ENCODE measurements at places on chromosomes 13 and 19.

DNA sequence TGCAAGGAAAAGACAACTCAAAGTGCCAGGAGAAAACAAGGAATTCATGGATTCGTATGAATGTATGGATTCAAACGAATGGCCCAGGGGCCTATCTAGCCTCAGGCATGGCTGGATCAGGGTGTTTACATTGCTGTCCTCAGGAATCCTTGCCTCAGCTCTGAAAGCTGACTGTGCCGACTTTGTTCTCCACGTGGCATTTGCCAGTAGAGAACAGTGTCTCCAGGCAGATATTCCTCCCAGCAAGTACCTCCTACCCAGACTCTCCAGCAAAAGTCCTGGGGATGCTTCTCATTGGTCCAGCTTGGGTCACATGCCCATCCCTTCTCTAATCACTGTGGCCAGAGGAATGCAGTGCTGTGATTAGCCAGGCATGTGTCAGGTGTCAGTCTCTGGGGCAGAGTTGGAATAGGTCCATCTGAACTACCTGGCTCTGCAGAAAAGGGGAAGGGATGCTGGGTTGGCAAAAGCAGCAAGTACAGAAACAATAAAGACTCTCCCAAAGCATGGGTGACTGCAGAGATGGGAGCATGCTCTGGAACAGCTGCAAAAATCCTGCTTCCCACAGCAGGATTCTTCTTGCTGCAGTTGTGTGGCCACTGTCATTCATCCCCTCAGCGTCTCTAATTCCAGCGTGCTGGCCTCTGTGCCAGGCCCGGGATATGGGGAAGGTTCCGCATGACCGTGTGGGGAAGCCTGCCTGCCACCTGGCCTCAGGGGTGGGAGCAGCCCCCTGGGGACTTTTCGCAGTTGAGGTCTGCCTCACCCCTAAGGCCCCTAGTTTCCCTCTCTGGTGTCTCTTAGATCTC lies 30.0 kb downstream of the CCNE1 start:
- DNase-seq = no peak

- DNase-seq = peak; percentile 71
Measured at GRCh38 chr19:43784241-43784980, 3.6 kb upstream of the KCNN4 start.

GRCh38 chr13:20064128-20064527 lies 96.7 kb downstream of the GJA3 start:
- DNase-seq = no peak

GRCh38 chr13:51666374-51666773 lies 82.1 kb downstream of the WDFY2 start:
- no peak for DNase-seq

DNA sequence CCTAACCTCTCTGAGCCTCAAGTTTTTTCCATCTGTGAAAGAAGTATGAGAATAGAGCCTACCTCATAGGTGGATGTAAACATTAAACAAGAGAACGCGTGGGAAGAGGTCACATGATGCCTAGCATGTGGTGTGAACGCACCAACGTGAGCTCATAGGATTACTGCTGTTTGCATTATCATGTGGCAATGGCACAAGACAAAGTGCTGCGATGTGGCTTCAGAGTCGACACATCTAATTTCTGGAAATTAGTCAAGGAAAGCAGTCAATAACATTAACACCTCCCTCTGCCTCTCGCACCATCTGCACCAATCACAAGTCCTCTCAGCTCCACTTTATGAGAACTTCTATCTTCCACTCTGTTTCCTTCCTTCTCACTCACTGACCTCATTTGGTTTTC lies 489.7 kb downstream of the COG6 start:
- peak; percentile 20 for DNase-seq

GRCh38 chr19:31154021-31154420 lies 195.2 kb downstream of the TSHZ3 start:
- no peak for DNase-seq

DNA sequence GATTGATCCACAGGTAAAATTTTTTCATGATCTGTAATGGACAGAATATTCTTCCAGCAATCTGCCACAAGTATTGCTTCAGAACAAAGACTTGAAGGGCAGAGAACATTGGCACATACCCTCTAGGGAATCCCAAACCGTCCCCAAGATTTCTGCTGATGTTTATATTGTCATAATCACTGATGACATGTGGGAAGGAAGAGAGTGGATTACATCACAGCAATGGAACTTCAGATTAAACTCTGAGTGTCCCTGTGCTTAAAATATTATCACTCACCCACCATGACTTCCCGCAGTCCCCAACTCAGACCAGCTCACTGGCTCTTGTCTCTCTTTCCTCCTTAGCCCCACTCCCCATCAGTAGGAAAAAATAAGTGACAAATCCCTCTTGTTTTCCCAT lies 8.5 kb upstream of the TPT1 start:
- no peak for DNase-seq

DNA sequence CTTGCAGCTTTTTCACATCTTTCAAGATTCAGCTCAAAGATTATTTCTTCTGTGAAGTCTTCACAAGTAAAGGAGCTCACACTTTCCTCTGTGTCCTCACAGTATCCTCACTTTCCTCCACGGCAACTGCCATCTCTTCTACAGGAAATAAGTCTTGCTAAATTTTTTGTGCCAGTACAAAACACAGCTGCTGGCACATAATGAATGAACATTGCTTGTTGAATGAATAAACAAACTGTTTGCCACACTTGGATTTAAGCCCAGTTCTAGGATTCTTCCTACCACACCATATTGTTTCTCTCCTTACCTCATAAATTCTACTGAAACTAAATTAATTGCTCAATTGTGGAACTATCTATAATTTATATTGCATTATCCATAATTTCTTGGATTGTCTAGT lies 59.5 kb downstream of the RAP2A start:
- DNase-seq = no peak

DNA sequence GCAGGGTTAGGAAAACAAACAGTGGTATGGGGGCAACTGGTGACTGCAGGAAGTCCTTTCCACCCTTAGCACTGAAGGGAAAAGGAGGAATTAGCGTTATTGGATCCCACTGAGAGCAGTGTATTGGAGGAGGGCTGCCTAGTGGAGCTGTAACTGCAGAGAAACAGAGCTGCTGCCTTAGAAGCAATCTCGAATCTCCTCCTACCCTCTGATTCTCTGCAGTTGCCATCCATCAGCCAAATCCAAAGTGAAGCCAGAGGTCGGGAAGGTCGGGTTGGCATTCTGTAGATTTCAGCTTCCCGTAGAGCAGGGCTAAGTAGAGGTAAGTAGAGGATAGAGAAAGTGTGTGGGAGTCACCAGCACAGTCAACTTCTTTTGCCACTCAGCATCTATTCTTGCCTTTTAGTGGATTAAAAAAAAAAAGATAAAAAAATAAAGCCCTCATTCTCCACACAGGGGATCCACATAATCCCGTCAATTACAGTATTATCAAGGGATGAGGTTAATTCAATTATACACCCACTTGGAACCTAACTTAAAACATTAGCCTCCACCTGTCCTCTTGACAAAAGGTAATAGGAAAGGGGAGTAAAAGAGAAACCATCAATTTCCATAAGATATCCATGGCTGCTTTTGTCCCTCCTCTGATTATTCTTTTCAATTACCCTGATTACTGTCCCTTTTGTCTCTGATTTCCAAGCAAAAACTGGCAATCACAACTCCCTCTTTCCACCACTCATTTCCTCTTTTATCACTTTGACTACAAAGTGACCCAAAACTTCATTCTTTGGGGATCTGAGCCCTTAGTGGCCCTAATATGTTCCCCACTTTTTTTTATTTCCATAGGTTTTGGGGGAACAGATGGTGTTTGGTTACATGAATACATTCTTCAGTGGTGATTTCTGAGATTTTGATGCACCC lies 234.7 kb downstream of the RBM26 start:
- DNase-seq = no peak

- peak; percentile 31 for DNase-seq
Measured at GRCh38 chr19:34145741-34146202, 26.5 kb upstream of the LSM14A start.

DNA sequence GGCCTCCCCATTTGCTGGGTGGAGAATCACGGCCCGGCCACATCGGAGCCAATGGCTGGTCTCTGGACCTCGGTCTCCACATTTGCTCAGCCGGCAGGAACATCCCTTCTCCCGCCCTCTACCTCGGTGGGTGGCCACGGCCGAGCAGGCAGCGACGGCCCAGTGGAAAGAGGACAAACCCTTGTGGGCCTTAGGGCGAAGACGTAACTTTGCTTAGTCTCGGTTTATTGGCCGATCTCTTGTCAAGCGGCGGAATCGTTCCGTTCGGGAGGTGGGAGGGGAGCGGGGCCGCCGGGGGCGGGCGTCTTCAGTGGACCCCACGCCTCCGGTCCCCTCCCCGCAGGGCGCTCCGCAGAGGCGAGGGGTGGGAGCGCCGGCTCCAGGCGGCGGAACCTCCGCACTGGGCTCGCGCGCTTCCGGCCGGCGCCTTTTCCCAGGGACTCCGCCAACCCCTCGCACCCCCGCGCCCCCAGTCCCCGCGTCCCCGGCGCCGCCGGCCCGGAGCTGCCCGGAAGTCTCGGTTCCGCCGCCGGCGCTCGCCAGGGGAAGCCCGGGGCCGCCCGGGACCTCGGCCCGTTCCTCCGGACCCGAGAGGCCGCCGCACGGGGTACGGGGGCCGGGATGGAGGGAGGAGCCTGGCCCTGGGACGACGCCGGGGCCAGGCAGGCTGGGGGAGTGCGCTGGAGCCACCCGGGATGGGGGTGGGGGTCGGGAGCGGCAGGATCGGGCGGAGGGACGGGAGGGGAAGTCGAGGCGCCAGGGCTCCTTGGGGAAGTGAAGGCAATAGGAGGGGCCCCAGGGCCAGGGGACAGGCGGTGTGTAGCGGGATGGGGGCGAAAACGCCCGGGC lies at the start of gene ZNF580:
ZNF580 (plus strand) TSS at position 426 of the 849 bp plus-strand sequence. CDS start 1,507 bp downstream, outside the sequence.
- peak; percentile 64 for DNase-seq

DNA sequence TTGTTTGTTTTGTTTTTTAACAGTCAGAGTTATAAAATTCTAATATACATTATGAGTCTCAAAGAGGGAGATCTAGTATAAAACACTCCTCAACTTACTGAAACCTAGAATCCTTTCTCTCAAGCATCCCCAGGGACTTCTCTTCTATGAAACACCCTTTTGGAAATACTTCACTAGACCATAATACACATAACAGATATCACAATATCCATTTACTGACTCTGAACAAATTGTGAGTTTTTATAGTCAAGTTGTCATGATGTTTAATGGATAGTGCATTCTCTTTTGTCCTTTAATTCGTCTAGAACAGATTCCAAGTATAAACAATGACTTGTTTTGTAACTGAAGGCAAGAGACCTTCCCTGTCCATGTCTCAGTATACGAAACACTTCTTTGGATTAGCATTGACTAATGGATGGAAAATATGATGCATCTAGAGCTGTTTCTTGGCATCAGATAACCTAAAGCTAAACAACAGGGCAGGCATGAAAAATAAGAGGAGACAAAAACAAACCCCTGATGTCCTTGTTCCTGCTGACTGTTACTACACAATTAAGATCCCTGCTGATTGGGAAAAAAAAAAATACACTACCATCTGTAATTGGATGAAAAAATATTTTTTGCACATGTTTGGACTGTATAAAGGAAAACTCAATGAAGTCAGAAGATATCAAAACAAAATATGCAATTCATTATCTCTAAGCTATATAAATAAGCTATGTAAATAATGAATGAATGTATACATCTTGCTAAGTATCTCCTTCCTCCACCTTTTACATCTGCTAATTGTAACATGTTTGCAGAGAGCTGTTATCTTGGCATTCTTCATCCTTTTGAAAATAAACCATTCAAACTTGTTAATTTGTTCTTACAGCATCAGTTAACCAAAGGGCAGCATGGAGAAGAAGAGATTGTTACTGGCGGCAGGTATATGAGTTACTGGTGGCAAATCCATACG lies 214.2 kb downstream of the LACC1 start:
- no peak for DNase-seq

DNA sequence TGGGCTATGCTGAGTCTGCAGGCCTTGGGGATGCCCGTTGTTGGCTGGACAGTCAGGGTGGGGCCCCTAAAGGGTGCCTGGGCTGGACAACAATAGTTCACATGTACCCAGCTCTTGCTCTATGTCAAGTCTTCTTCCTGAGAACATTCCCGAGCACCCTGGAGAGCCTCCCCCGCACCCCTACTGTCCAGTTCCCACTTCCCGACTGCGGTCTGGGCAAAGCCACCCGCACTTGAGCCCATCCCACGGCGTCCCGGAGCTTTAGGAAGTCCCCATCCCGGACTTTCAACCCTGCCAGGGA lies 1.1 kb upstream of the MPND start:
- no peak for DNase-seq

DNA sequence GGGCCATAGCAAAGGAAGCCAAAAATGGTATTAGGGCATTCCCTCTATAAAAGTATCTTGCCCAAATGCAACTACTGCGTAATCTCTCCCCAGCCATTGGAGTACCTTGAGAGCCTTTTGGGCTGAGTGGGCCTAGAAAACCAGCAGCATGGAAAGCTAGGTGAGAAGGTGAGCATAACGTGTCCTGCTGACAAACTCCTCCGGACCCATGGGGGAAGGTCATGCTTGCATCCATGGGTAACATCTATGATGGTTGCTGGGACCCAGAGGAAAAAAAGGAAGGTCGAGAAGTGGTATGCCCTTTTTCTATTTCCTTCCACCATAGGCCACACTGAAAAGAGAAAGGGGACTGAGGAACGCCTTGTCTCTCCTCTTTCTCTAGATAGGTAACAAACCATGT lies 57.4 kb downstream of the ZNF728 start:
- no peak for DNase-seq

- no peak for DNase-seq
Measured at GRCh38 chr13:43728421-43728820, 58.4 kb downstream of the ENOX1 start.

GRCh38 chr19:40754611-40755247 lies 3.7 kb downstream of the SNRPA start:
- peak; percentile 57 for DNase-seq

- DNase-seq = no peak
Measured at GRCh38 chr13:40911341-40911740, 107.8 kb downstream of the ELF1 start.

- no peak for DNase-seq
Measured at GRCh38 chr19:58350001-58350861, 3.1 kb downstream of the A1BG start.

DNA sequence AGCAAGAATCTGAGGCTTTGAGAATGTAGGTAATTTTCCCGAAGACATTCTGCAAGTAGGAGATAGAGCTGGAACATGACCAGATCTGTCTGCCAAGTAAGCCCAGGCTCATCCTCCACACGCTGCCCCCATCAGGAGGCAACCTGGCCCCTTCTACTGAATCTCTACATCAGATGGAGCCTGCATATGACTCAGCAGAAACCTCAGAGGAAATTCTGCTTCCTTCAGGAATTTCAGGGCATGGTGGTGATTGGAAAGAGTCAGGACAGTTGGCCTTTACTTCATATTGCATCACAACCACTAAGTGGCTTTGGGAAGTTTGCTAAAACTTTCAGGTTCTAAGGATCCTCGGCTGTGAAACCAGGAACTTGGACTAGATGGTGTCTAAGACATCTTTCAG lies 85.2 kb downstream of the LRRC63 start:
- DNase-seq = no peak

GRCh38 chr13:65488606-65489005 lies 1741.5 kb downstream of the PCDH9 start:
- no peak for DNase-seq

DNA sequence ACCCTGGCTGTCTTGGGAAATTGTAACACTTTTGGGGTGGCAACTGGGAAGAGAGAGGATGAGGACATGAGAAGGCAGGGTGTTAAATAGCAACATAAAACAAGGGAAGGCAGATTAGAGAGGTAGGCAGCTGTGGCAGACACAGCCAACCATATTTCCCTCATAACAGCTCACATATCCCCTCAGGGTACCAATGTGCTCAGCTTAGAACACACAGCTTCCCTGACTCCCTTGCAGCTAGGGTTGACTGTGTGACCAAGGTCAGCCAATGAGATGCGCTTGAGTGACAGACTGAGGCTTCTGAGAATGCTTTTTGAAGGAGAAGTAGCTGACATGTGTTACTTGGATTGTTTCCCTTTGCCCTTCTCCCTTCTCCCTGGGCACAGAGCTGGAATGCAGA lies 28.8 kb upstream of the SPATA13 start:
- DNase-seq = no peak

All from stimulated activated CD4-positive, alpha-beta T cell treated with anti-CD3 and anti-CD28 coated beads, Interleukin-4, amount 100 ng/mL, for 4 hours (primary cell).